ENCODE measurements at places on chromosomes 2 and 18.

GRCh38 chr2:160721089-160722040, 227.8 kb upstream of the RBMS1 start:
- DNase-seq: no peak

DNA sequence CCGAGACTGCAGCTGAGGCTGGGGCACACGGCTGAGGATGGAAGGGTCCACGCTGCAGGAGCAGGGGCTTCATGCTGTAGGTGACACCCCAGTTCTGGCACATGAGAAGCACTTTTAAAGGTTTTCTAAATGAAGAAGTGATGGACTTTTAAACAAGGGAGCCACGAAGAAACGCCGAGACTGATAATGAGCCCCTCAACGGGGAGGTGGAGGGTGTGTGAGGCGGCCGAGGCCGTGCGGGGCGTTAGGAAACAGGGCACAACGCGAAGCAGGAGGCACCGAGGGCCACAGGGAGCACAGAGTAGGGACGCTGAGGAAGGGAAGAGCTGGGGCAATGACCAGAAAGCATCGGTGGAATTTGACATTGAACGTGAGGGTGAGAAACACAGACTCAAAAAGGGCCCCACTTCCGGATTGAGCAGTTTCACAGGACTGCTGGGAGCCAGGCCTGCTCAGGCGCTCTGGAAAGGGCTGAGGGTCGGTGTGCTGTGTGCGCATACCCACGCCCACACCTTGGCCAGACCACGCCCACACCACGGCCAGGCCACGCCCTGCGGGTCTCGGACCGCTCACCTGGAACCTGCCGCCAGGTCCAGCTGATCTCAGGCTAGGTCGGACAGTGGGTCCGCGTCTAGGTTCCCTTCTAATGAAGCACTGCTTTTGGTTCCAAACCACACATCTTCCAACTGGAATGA, 115.7 kb downstream of the GYPC start:
- no peak for DNase-seq

- no peak for DNase-seq
Measured at GRCh38 chr2:68809324-68810240, 61.6 kb downstream of the BMP10 start.

DNA sequence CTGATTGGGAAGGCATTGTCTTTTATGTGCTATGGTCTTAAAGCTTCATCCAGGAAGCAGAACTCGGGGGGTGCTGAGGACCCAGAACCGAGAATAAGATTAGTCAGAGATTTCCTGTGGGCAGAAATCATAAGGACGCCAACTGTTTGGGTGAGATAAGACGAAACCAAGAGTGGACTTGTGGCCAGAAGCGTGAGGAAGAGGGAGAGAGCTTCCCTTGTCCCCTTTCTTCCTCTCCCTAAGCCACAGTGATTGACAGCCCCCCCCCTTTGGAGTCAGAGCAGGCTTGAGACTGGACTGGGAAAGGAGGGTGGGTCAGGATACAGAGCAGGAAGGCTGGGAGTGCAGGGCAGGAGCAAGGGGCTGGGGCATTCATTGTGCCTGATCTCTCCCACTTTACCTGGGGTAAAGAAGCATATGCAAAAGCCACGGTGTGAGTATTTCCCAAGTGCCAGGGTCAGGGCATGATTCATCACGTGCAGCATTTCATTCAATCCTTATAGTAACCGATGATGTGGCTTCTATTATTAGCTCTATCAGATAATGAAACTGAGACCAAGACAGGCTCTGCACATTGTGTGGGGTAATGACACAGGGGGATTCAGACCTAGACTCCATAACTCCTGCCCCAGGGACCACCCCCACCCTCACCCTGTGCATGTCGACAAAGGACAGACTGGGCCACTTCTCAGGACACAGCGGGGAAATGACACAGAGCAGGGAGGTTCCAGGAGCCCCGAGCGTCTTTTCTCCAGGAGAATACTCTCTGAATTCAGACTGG, 3.0 kb upstream of the IL1RN start:
- DNase-seq: peak; percentile 31

GRCh38 chr2:45755585-45756335, 104.3 kb downstream of the PRKCE start:
- peak; percentile 45 for DNase-seq

DNA sequence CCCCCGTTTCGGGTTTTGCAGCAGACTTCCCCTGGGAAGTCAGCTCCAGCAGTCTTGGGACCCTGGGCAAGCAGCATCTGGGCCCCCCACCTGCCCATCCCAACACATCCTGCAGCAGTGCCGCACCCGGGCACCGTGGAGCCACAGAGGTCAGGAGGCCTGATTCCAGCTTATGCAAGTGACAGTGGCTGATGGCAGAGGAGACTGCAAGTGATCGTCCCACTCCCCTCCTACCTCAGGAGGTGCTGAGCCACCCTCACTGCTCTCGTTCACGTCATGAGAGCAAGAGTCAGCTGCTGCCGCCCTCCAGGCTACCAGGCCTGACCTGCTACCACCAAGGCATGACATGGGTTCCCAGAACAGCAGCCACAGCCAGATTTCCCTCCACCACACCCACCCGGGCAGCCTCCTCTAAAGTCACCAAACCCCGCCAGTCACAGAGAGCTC, 18.2 kb downstream of the COX7A2L start:
- no peak for DNase-seq

DNA sequence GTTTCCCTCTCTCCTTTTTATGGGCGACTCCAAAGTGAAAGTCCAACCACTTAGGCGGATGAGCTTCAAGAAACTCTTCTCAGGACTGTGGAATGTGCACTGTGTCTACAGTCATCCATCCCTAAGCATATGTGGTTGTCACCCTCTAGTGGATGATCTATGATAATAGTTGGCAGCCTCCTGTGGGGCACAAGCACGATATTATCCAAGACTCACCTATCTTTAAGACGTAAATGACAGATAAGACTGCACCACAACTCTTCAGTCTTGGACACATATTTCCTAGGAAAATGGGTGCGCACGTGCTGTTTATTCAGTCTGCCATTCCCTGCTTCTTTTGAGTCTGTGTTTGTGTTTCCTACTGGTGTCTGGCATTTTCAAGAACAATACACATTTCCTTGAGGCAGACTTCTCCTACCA, 145.5 kb upstream of the CTAGE1 start:
- peak; percentile 95 for DNase-seq

DNA sequence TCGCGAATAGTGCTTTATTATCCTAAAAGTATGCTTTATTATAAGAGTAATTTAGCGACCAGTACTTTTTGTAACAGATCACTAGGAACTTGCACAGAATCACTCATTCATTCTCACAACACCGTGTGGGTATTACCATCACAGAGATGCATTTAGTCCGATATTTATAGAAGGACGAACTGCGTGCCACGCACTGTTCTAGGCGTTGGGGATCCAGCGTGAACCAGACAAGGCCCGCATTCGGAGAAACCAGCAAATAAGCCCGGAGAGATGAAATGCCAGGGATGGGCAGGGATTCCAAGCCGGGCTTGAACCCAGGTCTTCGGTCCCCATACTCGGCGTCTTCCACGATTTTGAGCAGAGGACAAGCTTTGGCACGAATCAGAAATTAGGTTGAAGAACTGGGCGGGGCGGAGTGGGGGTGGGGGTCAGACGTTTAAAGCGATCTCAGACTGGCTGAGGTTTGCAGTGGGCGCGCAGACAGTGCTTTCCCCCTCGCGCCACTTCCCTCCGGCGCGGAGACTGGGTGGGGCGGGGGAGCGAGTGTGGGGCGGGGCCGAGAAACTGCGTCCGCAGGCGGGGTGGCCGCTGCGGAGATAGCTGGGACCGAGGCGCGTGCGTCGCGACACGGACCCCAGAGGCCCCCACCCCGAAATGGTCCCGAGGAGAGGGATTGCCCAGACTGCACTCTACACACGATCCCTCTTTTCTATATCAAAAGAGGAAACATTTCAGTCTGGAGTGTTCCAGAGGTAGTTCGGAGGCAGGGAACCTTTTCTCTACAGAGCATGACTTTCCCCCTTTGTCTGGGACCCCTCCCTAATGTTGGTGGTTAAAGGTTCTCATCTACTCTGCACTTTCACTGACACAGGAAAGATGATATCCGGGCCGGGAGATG, 1.1 kb upstream of the CXCR4 start:
- DNase-seq: no peak

DNA sequence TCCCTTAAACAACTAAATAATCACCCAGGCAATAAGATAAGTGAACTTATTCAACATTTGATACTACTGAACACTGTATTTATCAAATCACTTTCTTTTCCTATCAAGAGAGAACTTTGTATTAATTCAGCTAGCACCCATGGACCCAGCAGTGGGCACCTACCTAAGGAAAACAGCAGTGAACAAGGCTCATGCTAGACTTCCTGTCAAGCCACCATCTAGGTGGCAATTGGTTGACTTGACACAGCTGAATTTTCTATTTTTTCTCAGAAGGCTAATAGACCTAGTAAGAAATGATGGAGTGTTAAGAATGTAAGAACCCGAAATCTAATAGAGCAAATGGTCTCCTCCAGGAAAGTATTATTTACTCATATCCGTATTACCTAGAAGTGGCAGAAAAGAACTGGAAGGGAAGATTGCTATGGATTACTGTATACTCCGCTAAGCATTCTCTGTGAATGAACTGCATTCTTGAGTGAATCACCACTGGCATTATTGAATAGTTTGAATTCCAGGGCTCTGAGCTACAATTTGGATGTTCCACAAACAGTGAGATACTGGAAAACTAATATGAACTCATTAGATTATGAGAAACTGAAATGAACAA, 988.2 kb upstream of the CDH2 start:
- peak; percentile 88 for DNase-seq

DNA sequence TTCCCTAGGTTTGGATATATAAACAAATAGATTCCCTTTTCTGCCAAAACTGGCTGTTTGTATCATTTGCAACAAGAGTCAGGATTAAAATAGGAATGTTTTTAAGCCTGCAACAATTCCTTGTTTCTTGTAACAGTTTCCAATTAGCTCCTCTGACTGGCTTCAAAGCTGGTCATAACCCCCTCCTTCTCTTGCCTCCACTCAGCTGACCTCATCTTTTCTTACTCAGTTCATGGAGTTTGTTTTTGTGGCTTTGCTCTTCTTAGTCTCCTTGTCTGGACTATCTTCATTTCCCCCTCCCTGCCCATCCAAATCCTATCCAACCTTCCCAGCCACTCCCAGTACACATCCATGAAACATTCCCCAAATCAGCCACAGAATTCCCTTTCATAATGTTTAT, 14.3 kb upstream of the RAPH1 start:
- no peak for DNase-seq

DNA sequence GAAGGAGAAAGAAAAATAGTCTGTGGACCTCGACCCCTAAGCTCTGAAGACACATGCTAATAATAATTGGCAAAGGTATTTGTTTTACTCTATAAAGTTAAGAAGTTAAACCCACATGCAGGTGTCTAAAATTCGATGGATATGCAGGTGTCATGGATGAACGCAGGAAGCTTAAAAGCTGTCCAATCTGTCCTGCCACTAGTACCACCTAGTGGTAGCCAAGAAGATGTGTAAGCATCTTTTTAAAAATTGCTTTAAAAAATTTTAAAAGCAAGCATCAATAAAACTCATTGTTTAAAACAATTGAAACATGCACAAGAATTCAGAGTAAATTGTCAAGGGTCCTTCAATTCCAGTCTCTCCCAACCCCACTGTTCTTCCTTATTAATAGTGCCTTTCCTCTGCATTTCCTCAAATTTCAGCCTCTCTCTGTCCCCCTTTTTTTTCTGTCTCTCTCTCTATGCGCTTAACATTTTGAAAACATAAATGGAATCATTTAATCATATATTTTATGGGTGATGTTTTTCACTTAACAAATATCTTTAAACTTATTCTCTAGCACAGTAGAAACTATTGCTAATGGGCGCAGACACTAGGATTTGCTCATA, 30.6 kb upstream of the PPP3R1 start:
- DNase-seq: peak; percentile 63

DNA sequence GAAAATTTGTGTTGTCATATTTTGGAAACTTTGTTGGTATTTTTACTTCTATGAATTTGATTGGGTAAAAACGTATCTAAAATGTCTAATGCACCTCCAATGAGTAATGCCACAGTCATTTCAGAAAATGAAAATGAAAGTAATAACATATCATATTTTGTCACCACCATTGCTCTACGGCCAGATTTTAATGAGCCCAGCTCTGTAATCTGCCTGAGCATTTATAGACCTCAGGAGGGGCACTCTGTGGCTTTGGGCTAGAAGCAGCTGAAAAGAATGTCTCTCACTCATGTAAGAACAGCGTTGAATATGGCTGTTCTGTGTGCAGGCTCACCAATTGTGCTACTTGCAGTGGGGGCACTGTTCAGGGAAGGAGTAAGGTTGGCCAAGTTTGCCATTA, 32.7 kb upstream of the ABCA12 start:
- DNase-seq: peak; percentile 15

DNA sequence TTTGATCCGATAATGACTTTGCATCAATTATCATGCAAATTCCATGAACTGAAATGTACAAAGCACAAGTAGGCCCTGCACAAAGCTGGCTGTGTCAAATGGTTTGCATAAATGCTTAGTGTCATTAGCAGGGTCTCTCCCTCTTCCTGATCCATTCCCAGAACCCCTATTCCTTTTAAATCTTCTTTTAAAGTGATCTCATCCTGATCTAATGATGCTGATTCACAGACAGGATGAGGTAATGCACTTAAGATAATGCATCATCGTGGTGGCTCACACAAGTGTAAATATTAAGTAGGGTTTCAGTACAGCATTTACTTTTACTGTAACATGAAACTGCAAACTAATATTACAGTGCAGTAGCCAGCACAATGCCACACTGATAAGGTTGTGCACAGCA, 304.8 kb upstream of the SOX11 start:
- DNase-seq: no peak

Measured in cardiac fibroblast (primary cell).